ENCODE measurements at places on chromosomes 16 and 17.

DNA sequence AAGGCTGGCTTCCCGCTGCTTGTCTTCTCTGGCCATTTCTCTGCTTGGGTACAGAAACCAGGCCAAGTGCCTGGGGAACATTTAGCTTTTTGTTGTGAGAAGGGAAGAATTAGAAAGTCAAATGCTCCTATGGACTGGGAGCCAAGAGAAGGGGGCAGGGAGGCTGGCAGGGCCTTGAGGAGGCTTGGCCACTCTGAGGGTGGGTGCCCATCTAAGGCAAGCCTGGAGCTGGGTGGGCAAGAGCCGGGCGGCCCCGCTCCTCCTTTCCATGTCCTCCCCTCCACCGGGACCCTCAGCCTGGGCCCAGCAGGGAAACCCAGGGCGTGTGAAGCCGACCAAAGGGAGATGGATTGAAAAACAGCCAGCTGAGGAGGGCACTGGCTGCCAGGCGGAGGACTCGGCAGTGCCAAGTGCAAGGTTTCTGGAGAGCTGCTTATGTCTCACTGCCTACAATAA, 69.4 kb downstream of the NTN1 start:
- DNase-seq = no peak

DNA sequence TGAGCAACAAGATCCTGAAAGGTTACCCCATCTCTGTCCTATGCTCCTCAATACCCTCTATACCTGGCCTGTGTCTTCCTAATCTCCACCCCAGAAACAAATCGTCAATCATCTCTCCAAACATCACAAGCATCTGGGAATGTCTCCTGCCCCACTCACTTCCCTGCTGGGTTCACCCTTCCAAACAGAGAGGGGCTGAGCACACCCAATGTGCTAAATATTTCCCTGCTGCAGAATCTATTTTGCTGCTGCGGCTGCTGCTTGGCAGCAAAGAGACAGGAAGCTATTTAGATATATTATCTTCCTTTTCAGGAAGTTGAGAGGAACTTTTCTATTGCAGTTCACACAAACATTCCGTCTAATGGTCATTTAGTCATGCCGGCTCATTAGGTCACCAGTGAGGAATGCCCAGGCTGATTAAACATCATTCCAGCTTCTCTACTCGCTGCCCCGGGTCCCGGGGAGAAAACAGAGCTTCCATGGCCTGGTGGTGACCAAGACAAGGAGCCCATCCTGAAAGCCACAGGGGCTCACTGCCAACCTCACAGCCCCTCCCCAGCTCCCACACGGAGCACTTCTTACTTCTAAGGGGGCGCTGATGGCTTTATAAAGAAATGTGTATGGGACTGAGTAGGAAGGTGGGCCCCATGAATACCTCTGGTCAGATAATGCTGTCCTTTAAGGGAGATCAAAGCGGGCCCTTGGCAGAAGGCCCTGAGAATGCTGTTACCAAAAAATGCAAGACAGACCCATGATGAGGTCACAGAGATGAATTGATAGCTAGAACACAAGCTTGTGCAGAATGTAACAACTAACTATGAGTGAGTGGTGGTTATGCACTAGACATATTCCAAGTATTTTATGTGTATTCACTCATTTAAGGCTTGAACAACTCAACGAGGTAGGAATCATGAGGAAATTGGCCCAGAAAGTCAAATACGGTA, 218.3 kb downstream of the SOX9 start:
- DNase-seq = no peak

DNA sequence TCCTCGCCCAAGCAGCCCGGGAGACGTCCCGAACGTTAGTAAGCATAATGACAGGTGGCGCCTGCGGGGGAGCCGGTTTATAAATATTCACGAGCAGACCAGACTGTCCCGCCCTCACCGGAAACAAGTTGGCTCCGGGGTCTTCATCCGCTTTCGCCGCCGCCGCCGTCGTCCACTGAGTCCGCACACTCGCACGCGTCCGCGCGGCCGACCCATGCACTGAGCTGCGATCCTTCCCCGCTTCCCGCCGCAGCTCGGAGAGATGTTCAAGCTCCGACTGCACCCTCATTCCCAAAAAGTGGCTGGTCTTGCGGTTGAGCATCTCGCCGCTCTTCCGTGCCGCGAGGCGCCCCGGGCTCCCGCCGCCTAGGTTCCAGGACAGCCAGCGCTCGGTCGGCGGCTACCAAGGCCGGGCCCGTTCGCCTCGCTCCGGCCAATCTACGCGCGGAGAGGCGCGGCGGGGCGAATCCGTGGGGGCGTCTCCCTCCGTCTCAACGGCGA, 385 bp downstream of the CFAP119 start:
- DNase-seq = no peak

DNA sequence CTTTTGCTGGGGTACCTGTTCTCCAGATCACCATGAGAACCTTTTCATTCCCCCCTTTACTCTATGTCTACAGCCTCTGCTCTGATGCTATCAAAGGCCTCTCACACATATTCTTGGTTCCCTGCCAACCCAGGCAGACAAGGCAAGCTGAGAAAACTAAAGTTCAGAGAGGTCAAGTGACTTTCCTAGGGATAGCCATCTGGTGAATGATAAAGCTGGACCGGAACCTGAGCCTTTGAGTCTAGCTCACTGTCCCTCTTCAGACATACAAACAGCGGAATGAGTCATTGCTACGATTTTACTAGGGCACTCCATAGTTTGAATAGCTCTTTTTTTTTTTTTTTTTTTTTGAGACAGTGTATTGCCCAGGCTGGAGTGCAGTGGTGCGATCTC, 73.3 kb downstream of the XYLT1 start:
- DNase-seq = no peak

GRCh38 chr17:10499950-10500349, 18.4 kb downstream of the MYH1 start:
- no peak for DNase-seq

- no peak for DNase-seq
Observed at GRCh38 chr16:79177018-79177417, 423.5 kb downstream of the MAF start.

GRCh38 chr17:49748791-49749190, 15.1 kb downstream of the FAM117A start:
- DNase-seq = no peak

DNA sequence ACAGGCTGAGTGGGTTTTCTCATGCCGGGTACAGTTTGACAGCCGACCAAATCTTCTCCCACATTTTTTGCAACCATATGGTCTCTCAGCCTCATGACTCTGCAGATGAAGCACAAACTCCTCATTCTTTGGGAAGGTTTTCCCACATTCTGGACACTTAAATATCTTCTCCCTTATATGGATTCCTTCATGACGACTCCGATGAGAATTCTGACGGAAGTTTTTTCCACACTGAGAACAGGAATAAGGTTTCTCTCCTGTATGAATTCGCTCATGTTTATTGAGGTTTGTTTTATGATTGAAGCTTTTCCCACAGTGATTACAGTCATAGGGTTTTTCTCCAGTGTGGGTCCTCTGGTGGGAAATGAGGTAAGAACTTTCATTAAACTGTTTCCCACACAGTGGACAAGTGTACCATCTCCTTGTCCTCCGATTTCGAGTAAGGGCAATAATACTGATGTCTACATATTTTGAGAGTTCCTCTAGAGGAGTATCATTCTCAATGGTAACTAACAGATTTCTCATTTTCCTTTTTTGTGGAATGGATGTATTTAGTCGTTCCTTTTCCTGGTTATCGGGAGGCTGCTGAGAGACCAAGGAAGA, 10.9 kb downstream of the ZNF200 start:
- DNase-seq = no peak

GRCh38 chr16:68064791-68065365, 20.3 kb upstream of the NFATC3 start:
- DNase-seq = peak; percentile 36

Measured in dorsolateral prefrontal cortex (tissue), 122 donors.